Brain (organoid and tissue), 16 donors: ENCODE measurements at places on chromosomes 7 and 10.

DNA sequence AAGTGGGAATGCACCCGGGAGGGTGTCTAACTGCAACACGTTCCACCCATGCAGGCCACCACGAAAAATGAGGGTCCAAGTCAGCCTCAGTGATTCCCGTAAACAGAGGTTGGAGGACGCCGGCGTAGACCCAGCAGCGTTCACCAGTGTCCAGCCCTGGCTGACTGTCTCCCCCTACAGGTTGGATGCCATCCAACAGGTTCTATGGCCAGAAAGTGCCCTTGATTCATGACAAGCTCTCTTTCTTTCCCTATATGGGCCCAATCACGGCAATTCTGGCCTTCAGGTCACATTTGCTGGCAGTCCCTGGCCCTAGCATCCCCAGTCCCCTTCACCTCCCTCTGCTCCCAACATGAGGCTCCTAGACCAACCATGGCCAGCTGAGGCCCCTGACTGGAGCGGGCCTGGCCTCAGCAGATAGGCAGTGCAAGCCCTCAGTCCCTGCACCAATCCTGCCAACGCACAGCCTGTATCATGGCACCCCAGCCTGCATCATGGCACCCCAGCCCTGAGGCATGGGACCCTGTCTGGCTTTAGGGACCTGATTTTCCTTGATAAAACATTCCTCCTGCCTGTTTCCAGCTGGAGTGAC, 227.4 kb downstream of the GRID1 start:
- no peak for DNase-seq

DNA sequence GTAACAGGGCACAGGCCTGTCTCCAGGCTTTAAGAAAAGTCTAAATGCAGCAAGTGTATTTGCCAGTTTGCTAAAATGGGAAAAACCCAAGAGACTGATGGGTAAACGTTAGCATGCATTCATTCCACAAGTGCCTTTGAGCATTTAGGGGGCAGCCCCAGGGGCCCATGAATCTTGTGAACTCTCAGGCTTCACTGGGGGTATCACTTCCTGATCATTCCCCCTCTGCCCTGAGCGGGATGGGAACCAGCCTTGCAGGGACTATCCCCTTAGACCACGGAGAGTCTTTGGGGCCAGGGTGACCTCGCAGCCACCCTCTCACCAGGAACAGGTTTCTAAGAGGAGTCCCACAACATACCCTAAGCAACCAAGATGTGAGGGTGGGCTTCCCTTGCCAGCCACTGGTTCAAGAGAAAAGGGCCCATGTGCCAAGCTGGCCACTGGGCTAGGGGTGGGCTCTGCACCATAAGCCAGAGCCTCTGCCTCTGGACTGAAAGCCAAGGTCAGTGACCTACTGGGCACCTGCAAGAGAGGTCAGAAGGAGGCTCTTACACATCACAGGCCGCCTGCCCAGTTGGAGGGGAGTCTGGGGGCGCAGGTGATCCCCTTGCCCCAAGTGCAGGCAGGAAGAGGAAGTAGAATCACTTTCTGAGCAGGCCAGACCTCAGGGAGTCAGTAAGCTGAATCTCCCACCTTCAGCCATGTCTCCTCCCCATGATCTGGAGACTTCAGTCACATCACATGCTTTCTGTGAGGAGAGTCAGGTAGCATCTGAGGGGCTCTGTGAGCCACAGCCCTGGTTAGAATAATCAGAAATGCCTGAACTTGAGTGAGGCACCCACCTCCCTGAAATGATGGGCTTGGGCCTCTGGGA, 75.0 kb downstream of the C10orf105 start:
- no peak for DNase-seq

DNA sequence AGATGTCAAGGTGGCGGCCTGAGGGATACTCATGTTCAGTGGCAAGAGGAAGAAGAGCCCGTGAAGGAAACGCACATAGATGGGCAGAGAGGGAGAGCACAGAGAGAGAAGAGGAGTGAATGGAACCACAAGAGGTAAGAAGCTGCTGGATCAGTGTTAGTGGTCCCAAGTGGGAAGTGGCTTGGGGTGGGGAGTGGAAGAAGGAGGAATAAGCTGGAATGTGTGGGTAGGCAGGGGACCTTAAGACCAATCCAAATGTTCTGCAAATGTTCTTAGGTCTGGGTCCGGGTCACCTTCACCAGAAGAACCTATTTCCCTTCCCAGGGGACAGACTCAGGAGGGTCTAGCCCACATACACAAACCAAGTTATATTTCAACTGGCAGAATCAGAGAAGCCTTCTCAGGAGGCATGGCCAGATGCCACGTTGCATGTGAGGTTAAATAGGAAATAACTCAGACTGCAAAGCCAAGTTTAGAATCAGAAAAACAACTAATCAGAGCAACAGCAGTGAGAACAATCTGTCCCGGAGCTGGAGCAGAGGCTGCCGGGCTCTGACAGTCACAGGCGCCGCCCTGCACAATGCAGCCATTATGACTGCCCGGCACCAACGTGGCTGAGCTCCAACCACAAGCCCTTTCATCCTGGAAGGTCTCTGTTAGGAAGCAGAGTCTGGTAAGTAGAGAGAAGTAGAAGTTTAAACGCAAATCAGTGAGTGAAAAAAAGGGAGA, 78.6 kb upstream of the ARMC3 start:
- peak; percentile 80 for DNase-seq

DNA sequence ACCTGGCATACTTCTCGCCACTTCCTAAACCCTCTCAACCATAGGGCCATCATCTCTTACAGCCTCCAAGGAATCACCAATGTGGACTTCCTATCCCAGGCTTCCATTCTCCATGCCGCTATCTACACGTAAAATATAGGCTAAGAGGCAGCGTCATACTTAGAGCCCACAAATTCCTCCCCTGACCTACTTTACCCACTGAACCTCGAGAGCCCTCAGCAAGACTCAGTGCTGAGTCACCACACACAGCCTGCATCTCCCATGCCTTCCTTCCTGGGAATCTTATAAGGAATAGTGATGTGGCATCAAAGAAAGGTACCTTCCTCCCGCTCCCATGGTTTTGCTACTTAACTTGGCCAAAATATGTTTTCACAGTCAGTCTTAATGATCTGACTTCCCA, 435.6 kb upstream of the NFE2L3 start:
- no peak for DNase-seq

- DNase-seq = no peak
These were observed 634.7 kb downstream of the ARL4A start for GRCh38 chr7:13322126-13322525.

- peak; percentile 40 for DNase-seq
These were observed 2.0 kb downstream of the YWHAG start for GRCh38 chr7:76356823-76357222.

DNA sequence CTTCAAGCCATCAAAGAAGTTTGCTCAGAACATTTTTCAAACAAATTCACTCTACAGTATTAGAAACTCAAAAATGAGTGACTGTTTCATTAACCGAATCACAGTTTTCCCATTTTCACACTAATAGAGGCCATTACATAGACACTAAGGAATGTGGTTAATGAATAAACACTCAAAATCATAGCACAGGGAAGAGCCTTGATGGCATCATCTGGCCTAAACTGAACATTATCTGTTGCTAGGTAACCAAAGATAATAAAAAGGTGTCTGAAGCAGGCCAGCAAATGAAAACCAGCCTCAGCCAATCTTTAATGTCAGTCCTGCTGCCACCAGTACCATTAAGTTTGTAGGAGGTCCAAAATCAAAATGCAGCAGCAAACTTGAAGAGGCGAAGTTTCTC, 492.4 kb upstream of the STEAP1 start:
- DNase-seq = no peak

DNA sequence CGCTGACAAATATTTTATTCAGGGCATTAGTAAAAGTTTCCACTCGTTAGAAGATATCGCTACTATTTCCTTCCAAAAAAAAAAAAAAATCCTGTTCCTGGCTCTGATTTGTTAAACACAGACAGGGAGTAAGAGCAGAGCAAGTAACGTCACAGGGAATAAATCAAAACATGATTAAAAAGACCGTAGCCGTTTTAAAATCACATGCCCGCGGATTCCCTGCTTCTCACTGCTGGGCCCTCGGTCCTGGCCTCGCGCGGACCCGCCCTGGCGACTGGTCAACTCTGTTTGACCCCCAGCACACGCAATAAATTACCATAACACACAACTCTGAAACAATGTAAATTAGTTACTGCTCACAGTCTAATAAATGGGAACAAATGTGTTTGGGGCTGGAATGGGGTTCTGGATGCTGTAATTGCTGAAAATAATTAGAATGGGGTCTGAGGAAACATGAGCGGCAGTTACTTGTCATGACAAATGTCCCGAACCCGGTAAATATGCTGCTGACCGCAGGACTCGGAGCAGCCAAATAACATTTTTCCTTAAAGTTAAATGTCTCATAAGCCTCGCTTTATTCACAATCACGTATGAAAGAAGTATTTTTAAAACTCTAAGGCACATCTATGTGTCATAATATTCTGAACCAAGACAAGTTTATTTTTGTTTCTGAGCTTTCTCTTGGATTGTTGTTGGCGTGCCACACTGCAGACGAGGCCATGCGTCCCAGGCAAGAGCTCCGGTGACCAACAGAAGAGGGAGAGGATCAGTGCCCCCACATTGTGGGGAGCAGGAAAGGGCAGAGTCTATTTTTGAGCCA, 17.9 kb downstream of the EBF3 start:
- no peak for DNase-seq

DNA sequence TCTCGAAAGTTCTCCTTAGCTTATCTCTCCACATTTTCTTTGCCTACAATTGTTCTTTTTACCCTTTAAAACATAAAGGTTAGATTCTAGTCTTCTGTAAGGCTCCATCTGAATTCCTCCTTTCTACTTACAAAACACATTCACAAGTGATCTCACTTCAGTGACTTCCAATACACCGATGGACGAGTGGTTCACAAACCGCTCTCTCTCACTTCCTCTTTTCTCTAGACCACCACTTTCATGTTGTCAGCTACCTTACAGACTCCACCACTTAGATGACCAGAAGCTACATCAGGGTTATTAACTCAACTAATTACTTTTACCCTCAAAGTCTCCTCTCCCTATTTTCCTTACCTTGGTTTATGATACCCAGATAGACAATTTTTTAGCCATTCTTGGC, 11.8 kb downstream of the MET start:
- DNase-seq = no peak

DNA sequence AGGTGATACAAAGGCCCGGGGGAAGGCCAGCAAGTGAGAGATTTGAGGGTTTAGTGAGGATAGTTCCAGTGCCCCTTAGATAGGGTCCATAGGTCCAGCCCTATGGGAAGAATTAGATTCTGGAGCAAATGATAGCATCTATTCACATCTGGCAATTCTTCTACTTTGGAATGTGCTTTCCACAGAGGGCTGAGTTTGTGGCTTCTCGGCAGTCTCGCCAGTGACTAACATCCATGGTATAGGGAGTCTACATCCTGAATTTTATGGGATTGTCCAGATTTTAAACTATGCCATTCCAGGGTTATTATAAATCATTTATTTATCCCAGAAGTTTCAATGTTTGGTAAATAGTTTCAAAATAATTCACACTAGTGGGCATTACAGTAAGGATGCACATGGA, 207.3 kb upstream of the ADO start:
- no peak for DNase-seq

GRCh38 chr7:47347816-47348385, 234.0 kb downstream of the TNS3 start:
- DNase-seq = no peak

- DNase-seq = no peak
These were observed 35.2 kb upstream of the NUB1 start for GRCh38 chr7:151306374-151306773.

DNA sequence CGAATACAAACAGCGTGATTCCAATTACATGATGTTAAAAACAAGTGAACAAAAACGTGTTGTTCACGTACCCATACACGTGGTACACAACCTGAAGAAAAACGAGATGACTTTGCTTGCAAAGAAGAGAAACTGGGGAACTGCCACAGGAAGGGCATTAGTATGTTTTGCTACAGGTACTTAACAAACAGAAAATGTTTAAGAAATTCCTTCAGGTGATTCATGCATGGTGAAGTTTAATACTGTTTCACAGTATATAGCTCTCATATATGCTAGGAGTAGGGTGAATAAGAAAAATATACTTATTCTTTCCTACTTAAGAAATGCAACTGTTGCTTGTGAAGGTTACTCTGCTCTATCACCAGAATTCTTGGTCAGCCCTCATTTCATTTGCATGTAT, 9.8 kb downstream of the SEC61G start:
- DNase-seq = no peak

DNA sequence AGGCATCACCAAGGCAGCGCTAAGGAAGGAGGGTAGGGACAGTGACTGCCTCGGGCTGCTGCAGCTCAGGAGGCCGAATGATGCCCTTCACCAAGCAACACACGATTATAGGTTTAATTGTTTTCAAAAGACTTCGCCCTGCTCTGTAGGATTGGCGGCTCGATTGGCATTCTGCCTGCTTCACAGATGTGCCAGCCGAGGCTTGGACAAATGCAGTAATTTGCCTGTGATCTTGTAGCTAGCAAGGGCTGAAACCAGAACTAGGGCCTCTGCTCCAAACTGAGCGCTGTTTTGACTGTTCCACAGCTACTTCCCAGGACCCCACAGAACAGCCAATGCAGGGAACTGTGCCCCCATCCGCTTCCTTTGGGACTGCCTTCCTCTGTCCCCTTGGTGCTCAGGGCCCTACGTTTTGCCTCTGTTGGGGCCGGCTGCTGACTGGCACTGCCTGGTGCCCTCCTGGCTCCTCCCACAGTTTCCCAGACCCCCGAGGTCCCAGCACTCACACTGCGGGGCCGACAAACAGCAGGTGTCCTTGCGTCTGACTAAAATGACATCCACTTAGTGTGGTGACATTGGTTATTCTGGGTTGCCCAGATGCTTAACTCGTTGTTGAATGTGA, 62.6 kb upstream of the EN2 start:
- DNase-seq = peak; percentile 72

GRCh38 chr10:63801166-63801565, 280.0 kb downstream of the REEP3 start:
- DNase-seq = no peak
